ENCODE measurements at places on chromosomes 7 and 10.

DNA sequence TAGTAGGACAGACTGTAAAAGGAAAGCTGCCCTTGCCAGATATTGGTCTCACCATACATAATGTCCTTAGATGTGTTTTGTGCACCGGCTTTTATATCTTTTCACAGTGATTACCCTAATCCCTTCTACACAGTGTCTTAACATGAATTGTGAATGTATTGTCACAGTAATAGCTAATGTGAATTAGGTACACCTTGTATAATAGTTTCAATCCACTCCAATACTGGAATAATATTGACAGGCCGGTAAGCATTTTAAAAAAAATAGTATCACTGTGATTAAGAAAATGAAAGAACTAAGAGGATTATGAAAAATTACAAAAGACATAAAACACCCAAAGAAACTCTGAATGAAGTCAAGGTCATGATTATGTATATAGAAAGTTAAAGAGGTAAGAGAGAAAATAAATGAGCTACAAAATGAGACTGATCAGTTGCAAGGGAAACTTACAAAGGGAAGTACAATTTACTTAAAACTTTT, 420.9 kb downstream of the PLXDC2 start:
- DNase-seq, result no peak
- no peaks in the 10 kb centered on the region for H3K4me1 ChIP-seq
- peaks cover 7% of the 10 kb centered on the region for H3K36me3 ChIP-seq
- H3K4me3 ChIP-seq, result no peak overlapping the region
- no peaks in the 10 kb centered on the region for H3K27me3 ChIP-seq
- no peak overlapping the region for H3K27ac ChIP-seq

GRCh38 chr7:158763454-158764033, 58.9 kb upstream of the NCAPG2 start:
- peaks cover 24% of the 10 kb centered on the region for H3K36me3 ChIP-seq
- H3K4me3 ChIP-seq, result no peak overlapping the region
- DNase-seq, result no peak

DNA sequence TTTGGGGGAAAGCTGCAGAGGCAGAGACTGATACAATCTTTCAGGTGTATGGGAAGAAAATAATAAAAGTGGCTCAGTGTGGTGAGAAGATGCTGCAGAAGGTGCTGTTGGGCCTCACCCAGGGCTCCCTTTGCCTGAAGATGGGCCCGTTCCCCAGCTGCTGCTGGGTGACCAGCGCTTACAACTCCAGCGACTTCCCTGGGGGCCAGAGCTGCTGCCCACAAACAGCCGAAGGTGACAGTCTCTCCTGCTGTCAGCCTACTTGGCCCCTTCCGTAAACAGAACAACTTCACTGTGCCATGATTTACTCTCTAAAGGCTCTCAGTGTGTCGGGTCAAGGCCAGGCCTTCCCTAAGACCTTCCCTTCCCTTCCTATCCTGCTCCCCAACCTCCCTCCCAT, 93.6 kb upstream of the PCBD1 start:
- H3K27ac ChIP-seq, result no peak overlapping the region
- no peak for DNase-seq
- H3K36me3 ChIP-seq, result no peaks in the 10 kb centered on the region

GRCh38 chr7:139265673-139266072, 34.6 kb downstream of the UBN2 start:
- H3K4me1 ChIP-seq, result no peaks in the 10 kb centered on the region
- peaks cover 25% of the 10 kb centered on the region for H3K36me3 ChIP-seq

DNA sequence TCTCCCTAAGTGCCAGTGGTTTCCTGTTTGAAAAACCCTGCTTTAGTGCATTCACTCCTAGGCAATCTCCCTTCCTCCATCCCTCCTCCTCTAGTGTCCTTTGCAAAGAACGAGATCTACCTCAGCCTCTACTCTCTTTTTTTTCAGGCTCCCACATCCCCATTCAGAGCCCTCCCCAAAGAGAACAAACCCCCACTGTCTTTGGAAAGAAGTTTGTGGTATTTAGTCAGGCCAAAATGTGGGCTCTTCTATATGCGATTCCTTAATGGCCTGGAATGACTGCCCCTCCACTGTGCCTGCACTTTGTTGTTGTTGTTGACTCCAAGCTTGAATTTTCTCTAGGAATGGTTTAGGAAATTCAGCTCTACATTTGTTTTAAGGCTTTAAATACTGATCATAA, 36.3 kb downstream of the PALS2 start:
- no peak overlapping the region for H3K4me3 ChIP-seq
- no peaks in the 10 kb centered on the region for H3K4me1 ChIP-seq
- H3K36me3 ChIP-seq, result no peaks in the 10 kb centered on the region
- DNase-seq, result no peak
- no peaks in the 10 kb centered on the region for H3K27me3 ChIP-seq

DNA sequence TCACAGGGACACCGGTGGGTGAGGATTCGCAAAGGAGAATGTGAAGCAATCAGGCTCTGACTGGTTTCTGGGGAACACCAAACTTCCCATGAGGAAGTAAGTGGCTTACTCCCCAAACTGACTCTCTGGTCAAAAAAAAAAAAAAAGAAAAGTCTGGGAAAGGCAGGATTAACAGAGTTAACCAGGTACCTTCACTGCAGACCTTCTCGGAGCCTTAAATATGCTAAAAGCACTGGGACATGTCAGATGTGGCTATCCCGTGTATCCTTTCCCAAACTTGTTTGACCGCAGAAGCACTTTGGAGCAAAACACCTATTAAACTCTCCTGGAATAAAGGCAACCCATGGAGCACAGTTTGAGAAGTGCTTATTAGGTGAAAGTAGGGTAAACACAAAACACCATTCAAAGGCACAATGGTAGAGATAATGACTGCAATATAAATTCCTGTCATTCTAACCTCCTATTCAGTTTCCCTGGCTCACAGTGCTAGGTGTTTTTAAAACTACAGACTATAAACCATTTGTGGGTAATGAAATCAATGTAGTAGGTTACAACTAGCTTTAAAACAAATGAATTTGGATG, 44.1 kb upstream of the MXI1 start:
- H3K27ac ChIP-seq, result peak overlapping the region; percentile 27
- no peak for DNase-seq

All from progenitor cell of endocrine pancreas (in vitro differentiated cells).